ENCODE measurements at places on chromosomes 3 and 15.
A peak's percentile ranks its signal among the peaks of the same experiment; 100 is the strongest.

- DNase-seq = no peak
Measured at GRCh38 chr3:100108464-100109079, 5.7 kb downstream of the FILIP1L start.

GRCh38 chr3:48595075-48595525 lies at the start of gene COL7A1:
Gene COL7A1, minus strand, starts transcription at chr3:48595329. Its CDS starts 170 bp downstream, at chr3:48595159.
- no peak for DNase-seq

DNA sequence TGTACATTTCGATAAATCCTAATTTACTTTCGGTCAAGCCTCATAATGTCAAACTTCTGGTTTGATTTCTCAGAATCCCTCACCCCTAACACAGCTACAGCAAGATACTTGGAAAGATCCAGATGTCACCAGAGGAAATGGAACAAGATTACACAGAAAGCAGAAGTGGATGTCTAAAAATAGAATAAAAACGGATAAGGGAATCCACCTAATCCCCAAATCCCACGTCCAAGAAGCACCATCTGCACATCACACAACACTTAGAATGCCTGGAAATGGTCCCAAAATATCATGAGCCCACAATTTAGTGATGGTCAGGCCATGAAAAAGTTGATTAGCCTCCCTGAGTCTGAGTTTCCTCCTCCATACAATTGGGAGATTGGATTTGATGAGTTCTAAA lies 61.7 kb downstream of the AGTR1 start:
- DNase-seq = peak; percentile 19

DNA sequence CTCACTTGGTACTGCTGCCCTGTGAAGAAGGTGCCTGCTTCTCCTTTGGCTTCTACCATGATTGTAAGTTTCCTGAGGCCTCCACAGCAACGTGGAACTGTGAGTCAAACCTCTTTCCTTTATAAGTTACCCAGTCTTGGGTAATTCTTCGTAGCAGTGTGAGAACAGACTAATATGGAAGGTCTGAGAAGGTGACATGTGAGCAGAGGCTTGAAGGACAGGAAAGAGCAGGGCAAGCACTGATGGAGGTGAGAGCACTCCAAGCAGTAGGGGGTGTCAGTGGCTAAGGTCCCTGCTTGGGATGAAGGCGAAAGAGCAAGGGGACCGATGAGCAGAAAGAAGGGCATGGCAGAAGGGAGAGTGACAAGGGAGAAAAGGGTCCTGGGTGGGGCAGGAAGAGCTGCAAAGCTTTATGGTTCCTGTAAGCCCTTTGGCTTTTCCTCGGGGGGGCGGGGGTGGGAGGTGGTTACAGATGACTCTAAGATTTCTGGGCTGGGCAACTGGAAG lies 3.5 kb downstream of the EIF4E3 start:
- DNase-seq = peak; percentile 25

DNA sequence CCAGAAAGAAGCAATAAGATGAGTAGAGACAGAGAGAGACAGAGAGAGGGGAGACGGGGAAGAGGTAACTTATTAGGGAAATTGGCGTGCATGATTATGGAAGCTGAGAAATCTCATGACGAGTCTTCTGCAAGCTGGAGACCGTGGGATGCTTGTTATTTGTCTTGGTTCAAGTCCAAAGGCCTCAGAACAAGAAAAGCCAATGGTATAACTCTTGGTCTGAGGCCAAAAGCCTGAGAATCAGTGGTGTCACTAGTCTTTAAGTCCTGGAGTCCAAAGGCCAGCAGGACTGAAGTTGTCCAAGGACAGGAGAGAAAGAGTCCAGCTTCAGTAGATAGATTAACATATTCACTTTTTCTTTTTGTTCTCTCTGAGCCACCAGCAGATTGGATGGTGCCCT lies 613.6 kb downstream of the CADM2 start:
- DNase-seq = no peak
